ENCODE measurements at places on chromosomes 1 and 21.
A peak's percentile ranks its signal among the peaks of the same experiment; 100 is the strongest.

GRCh38 chr1:115052454-115053083, 22.9 kb downstream of the TSHB start:
- peak; percentile 22 for DNase-seq

- no peak for DNase-seq
Measured at GRCh38 chr1:33893147-33893830, 29.4 kb downstream of the HMGB4 start.

GRCh38 chr1:9233942-9234222, 692 bp upstream of the H6PD start:
- no peak for DNase-seq

- no peak for DNase-seq
Measured at GRCh38 chr1:228302086-228302485, 94.2 kb downstream of the OBSCN start.

- no peak for DNase-seq
Measured at GRCh38 chr1:160778976-160779375, 17.0 kb upstream of the LY9 start.

GRCh38 chr1:55055084-55055882, 15.9 kb downstream of the PCSK9 start:
- no peak for DNase-seq

GRCh38 chr1:212238552-212238951, 46.7 kb upstream of the PPP2R5A start:
- DNase-seq: no peak

Data from GM12891 (cell line).